ENCODE measurements at places on chromosomes 16 and 17. TPM values are rescaled to one million over a fixed set of nuclear protein-coding genes. Genes with fewer than 3 reads are reported as not detected.

KRTAP1-5 gene
- 0.11 TPM for polyA plus RNA-seq

DHRS7C gene
- polyA plus RNA-seq, result 0.16 TPM

CMTM2 gene
- not detected for polyA plus RNA-seq

PRSS36 gene
- polyA plus RNA-seq, result 2.6 TPM

TEKT3 gene
- polyA plus RNA-seq, result 1.0 TPM

MYCBPAP gene
- polyA plus RNA-seq, result 0.23 TPM

LGALS9B gene
- polyA plus RNA-seq, result not detected

WFDC1 gene
- polyA plus RNA-seq, result 67.2 TPM

RCVRN gene
- polyA plus RNA-seq, result 0.48 TPM

CDRT4 gene
- 1.9 TPM for polyA plus RNA-seq

SLFN14 gene
- not detected for polyA plus RNA-seq

ACE gene
- 6.2 TPM for polyA plus RNA-seq

PLEKHG4 gene
- polyA plus RNA-seq, result 5.8 TPM

NPB gene
- polyA plus RNA-seq, result 0.85 TPM

RAB26 gene
- polyA plus RNA-seq, result 0.63 TPM

ABCC6 gene
- 0.41 TPM for polyA plus RNA-seq

ABCA10 gene
- polyA plus RNA-seq, result 3.3 TPM

ITGAL gene
- polyA plus RNA-seq, result 1.8 TPM

BAHCC1 gene
- polyA plus RNA-seq, result 15.9 TPM

OR4D2 gene
- not detected for polyA plus RNA-seq

MGAT5B gene
- 0.38 TPM for polyA plus RNA-seq

ABCC3 gene
- 13.4 TPM for polyA plus RNA-seq

MT1G gene
- 55.5 TPM for polyA plus RNA-seq

HBM gene
- not detected for polyA plus RNA-seq

NXPH3 gene
- 26.4 TPM for polyA plus RNA-seq

PDF gene
- 6.7 TPM for polyA plus RNA-seq

SLC5A11 gene
- polyA plus RNA-seq, result 0.03 TPM

FBXO39 gene
- polyA plus RNA-seq, result 0.56 TPM

HSD17B2 gene
- 83.2 TPM for polyA plus RNA-seq

KRT24 gene
- 4.7 TPM for polyA plus RNA-seq

CCL3 gene
- polyA plus RNA-seq, result 2.6 TPM

BCAR1 gene
- polyA plus RNA-seq, result 40.4 TPM

ENPP7 gene
- polyA plus RNA-seq, result not detected

CES5A gene
- not detected for polyA plus RNA-seq

CPHXL2 gene
- not detected for polyA plus RNA-seq

METTL2A gene
- 10.3 TPM for polyA plus RNA-seq

POLG2 gene
- polyA plus RNA-seq, result 7.1 TPM

P2RX1 gene
- polyA plus RNA-seq, result 126 TPM

PABPN1L gene
- polyA plus RNA-seq, result not detected

LGALS9C gene
- 0.03 TPM for polyA plus RNA-seq

DPEP3 gene
- 0.09 TPM for polyA plus RNA-seq

OR1D2 gene
- not detected for polyA plus RNA-seq

ZG16 gene
- not detected for polyA plus RNA-seq

ANKRD40CL gene
- polyA plus RNA-seq, result not detected

SPIRE2 gene
- 6.4 TPM for polyA plus RNA-seq

OTOP3 gene
- not detected for polyA plus RNA-seq

CCL17 gene
- not detected for polyA plus RNA-seq

KRTAP9-2 gene
- polyA plus RNA-seq, result not detected

ASB16 gene
- polyA plus RNA-seq, result 1.2 TPM

TMEM186 gene
- 10.6 TPM for polyA plus RNA-seq

GRB7 gene
- 2.7 TPM for polyA plus RNA-seq

KRT31 gene
- not detected for polyA plus RNA-seq

IRX5 gene
- 0.23 TPM for polyA plus RNA-seq

RNF222 gene
- polyA plus RNA-seq, result not detected

MYH2 gene
- polyA plus RNA-seq, result 0.15 TPM

CDH11 gene
- polyA plus RNA-seq, result 71.9 TPM

PIGW gene
- 6.8 TPM for polyA plus RNA-seq

All from urinary bladder (tissue), 4 donors.